ENCODE measurements at places on chromosomes 3 and 15.

GRCh38 chr3:34200576-34200975 is 402.1 kb downstream of the PDCD6IP start:
- DNase-seq, result no peak

GRCh38 chr3:106338582-106339214 is 469.9 kb upstream of the CBLB start:
- no peak for DNase-seq

DNA sequence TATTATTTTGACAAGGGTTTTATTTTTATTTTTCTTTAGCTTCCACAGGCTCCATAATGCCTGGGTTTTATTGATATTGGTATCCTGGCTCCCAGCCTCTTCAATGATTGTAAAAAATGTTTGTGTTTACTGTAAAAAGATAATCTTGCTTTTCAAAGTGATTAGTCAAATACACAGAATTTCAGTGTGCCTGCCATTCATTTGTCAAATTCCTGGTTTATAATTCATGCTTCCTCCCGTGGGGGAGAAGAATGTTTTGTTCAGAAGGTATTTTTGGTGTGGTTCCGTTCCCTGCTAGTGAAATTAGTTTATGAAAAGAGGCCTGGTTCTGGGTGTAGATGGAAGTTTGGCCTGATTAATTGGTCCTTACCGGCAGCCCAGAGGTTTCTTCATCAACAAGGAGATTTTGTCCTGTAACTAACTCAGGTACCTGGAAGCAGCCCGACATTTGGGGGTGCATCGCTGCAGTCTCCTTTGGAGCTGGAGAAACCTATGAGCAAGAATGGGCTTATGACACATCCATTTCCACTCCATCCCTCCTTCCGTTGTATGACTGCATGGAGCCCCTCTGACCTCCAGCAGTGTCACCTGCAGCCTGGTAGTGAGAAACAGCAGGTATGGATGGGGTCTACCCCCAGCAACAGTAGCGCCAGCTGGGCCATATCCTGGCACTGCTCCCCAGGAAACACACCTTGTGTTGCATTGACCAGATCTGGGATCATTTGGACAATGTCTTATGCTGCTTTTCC is 101.5 kb downstream of the PGPEP1L start:
- DNase-seq, result no peak

DNA sequence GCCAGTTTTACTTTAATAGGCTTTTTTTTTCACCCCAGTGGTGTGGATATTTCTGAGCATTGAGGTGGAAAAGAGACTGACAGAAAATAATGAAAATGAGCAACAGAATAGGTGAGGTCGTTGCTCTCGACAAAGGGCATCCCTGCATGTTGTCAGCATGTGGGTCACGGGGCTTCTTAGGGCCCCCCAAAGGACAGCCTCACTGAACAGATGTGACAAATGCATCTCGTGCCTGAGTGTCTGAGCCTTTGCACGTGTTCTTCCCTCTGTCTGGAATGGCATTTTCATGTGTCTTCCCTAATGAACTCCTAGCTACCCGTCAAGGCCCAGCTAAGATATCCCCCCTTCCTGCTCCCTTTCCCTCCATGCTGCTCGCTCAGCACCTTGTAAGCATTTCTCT is 31.8 kb downstream of the FAH start:
- no peak for DNase-seq

DNA sequence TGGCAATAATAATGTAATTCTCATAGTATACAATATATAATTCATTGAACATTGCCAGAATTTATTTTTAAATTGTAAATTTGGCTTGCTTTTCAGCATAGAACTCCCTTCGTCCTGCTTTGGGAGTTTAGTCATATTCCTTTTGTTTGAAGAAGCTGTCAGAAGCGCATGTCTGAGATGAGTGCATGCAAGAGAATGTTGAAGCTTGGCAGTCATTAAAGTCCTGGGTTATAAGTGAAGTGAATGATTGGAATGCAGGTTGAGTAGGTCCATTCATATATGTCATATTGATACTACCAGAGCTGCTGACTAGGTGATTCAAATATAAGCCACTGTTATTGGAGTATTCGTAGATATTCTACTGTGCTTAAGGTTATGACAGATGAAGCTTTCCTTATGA is 243.6 kb upstream of the MDFIC2 start:
- DNase-seq, result no peak

GRCh38 chr3:190513409-190514370 is at the start of gene IL1RAP:
Gene IL1RAP (plus strand): TSS chr3:190514085. CDS start chr3:190564290, 50,205 bp downstream.
- peak; percentile 77 for DNase-seq

- DNase-seq, result no peak
Measured at GRCh38 chr15:77312523-77312922, 107.4 kb downstream of the PEAK1 start.

- no peak for DNase-seq
Measured at GRCh38 chr3:69392850-69393249, 7.0 kb upstream of the FRMD4B start.

- DNase-seq, result peak; percentile 68
Measured at GRCh38 chr3:45656575-45657363, 32.4 kb upstream of the SACM1L start.

DNA sequence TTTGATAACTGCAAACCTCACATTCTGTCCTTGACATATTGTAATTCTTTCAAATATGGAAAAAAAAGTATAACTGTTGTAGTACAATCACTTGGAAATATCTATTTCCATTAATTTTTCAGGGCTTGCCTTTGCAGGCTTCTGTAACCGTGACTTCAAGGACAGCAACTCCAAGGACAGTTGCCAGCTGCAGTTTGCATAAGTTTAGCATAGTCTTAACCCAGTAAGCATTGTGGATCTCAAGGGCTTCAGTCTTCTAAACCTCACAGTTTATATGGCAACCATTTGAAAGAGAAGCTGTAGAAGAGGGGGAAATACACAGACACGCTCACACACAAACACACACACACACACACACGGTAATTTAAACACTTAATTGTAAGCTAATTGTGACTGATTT is 112.8 kb upstream of the GPR149 start:
- no peak for DNase-seq

DNA sequence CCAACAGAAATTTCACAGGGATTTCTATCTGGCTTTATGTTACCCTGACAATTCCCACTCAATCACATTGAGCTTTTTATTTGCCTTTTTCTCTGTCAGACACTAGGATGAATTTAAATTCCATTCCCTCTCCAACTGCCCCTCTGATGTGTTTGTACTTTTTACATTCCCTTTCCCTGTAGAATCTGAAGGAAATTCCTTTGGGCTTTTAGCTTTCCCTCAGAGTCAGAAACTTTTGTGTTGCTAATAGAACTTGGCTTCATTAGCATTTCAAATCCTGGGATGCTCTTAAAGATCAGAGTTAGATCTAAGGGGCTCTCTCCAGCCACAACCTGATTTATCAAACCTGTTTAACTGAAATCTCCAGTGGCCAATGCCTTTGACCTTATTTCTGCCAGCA is 7.9 kb upstream of the RARB start:
- no peak for DNase-seq

DNA sequence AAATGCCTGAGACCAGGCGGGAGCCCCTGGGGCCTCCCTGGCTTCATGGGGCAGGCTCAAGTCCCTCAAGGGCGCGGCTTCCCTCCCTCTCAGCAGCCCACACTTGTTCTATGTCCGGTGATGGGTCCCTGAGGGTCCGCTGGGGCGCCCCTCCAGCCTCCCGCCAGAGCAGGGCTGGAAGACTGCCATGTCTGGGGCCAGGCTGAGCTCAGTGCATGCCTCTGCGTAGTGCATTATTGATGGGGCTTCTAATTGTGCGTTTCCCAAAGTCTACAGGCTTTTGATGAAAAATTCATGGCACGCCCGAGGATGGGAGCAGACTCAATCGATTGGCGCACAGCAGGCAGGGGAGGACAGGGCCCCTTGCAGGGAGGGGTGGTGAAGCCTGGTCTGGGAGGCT is 51.3 kb downstream of the CYP11A1 start:
- DNase-seq, result no peak

DNA sequence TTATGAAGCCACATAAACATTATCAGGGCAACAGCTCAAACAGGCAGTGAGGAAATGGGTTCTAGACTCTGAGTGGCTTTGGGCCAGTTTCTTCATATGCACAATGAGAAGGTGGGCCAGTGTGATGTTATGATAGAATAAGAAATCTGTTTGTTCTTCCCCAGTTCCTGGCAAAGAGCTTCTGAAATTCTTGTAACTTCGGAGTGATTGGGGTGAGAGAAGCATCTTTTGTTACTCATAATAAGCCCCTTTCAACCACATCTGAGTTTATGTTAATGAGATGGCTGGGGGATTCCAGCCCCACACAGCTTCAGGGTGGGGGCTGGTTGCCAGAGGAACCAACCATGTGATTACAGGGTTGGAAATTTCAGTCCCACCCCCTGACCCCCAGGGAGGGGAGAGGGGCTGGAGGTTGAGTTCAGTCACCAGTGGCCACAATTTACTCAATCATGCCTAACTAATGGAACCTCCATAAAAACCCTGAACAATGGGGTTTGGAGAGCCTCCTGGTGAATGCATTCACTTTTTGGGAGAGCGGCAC is 57.0 kb upstream of the FRMD4B start:
- no peak for DNase-seq

DNA sequence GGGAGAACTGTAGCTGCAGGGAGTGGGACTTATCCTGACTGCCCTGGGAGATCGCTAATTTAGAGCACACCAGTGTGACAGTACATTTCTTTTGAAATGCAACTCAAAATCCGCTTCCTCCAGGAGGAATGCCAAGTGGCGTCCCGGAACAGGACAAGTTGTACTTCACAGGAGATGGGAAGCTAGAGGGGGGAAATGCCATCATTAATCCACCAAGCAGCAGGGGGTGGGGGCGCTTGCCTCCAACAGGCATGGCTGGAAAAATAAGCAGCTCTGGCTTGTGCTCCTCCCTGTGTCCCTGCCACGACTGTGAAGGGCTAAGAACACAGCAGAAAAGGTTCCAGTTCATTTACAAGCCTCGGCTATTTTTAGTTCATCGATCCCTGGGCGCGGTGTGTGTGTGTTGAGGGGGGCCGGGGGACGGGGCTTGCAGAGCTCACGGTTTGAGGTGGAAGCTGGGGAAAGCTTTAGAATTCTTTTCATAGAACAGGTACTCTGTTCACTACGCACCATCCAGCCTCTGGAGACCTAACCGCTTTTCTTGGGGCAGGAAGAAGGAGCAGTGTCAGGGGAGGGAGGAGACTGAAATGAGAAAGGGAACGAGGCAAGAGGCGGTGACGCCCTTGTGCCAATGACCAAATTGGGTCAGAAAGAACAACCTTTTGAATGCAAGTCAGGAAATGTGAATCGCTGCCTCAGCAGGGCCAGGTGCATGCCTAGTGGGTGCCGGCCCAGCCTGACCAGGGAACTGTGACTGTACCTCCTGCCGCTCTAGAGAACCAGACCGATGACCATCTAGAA is 51.8 kb upstream of the DGKG start:
- DNase-seq, result no peak

DNA sequence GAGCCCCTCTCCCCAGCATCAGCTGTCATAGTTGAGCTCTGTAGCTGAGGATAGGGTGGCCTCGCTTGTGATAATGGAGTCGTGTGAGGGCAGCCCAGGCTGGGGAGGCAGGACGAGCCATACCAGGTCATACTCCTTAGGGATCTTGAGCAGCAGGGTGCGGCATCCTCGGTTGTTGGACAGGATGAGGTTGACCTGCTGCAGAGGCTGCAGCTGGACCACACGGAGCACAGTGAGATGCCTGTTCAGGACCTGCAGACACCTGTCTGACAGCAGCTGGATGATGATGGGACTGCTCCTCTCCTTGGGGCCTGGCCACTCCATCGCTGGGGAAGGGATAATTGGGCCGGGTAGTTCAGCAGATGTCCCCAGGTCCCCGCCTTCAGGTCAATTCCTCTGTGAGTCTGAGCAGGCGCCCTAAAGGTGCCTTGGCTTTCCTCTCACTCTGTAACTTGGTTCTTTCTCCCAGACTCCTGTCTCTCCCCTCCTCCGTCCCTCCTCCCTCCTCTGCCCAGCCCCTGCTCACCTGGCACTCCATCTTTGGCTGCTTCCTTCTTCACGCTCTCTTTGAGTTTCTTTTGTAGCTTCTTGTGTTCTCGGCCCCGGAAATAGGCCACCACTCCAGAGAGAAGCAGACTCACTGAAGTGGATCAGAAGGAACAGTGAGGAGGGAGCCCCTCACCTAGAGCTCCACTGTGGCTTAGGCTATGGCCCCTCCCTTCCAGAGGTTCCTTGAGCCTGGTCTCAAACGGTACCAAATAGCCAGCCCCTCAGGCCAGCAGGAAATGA is 7.8 kb downstream of the DUOX2 start:
- no peak for DNase-seq

DNA sequence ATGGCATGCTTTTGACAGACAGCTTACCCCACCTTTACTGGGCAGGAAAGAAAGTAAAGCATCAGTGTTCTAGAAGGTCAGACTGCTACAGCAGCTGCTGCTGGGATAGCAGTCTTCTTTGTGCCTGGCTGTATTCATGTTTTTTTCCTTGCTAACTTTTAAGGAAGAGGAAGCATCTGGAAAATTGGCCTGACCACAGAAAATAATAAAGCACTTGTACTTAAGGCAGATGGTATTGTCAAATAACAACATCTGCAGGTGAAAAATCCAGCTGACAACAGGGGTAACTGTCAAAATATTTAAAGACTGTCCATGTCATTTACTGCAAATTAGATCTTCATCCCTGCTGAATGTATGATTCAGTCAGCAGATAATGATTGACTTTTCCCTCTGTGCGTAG is 229.0 kb downstream of the OXSM start:
- no peak for DNase-seq

GRCh38 chr3:39124876-39125840 is 17.7 kb downstream of the TTC21A start:
- no peak for DNase-seq

DNA sequence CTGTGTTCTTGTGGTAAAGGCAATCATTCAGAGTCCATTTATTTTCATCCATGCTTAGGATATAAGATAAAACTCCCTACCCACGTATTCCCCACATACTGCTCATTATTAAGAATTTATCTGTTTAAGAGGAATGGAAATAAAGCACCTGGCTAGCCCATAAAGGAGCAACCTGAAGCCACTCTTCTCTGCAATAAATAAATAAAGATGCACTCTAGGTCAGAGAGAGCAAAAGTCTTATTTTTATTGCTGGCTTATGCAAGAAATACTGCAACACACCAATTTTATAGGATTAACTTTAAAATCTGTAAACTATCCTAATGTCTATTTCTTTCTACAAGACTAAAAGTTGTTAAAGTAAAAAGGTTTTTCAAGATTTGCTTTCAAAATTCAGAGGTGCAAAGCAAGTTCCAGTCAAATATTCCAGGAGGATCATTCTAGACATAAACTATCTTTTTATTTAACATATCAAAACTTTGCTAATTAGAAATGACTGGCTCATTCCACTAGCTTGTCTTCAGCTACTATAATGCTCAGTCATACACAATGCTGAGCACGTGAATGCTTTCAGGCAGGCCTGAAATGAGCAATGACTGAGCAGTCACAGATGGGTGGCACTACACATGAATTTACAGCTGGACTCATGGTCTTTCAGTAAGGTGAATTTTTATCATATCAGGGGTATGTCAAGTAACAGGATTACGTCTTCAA is 7.1 kb downstream of the TJP1 start:
- no peak for DNase-seq

DNA sequence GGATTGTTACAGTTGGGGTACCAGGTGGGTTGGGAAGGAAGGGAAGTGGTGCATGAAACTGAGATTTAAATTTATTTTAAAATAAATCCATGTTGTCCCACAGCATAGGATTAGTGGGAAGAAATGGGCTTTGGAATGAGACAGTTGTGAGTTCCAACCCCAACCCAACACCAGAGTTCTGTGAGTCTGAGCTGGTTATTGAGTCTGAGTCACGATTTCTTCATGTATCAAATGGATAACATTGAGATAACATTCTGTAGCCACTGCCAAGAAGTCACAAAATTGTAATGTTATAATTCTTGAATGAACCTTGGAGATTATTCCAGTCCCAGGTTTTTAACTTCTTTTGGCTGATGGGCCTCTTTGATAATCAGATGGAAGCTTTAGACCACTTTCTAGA is 13.7 kb downstream of the IFT122 start:
- no peak for DNase-seq

GRCh38 chr15:90871139-90871715 is 2.8 kb downstream of the FURIN start:
- no peak for DNase-seq
